Stimulated activated CD8-positive, alpha-beta memory T cell treated with anti-CD3 and anti-CD28 coated beads, Interleukin-2, amount 100 ng/mL, for 1 hour (primary cell): ENCODE measurements at places on chromosomes 12 and 14.

GRCh38 chr12:9367828-9368227 is 159.6 kb upstream of the PZP start:
- no peak for DNase-seq

GRCh38 chr14:99821519-99822508 is 28.6 kb downstream of the EML1 start:
- no peak for DNase-seq

DNA sequence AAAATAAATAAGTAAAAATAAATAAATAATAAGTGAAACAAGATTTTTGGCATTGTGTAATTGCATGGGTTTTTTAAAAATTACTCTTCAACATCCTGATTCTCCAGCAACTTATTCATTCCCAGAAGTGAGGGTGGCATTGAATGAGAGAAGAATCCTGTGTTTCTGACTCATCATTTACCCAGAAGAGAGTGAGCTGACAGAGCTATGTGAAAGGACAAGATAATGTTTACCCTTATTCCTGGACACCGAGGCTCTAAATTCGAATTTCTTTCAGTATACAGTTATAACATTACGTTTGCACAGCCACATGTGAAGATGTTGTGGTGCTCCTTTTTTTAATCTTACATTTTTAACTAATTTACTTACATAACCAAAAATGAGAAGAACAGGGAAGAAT is 36.4 kb downstream of the BBS10 start:
- DNase-seq = no peak

- DNase-seq = no peak
Observed at GRCh38 chr12:19161216-19161615, 31.7 kb downstream of the PLEKHA5 start.

DNA sequence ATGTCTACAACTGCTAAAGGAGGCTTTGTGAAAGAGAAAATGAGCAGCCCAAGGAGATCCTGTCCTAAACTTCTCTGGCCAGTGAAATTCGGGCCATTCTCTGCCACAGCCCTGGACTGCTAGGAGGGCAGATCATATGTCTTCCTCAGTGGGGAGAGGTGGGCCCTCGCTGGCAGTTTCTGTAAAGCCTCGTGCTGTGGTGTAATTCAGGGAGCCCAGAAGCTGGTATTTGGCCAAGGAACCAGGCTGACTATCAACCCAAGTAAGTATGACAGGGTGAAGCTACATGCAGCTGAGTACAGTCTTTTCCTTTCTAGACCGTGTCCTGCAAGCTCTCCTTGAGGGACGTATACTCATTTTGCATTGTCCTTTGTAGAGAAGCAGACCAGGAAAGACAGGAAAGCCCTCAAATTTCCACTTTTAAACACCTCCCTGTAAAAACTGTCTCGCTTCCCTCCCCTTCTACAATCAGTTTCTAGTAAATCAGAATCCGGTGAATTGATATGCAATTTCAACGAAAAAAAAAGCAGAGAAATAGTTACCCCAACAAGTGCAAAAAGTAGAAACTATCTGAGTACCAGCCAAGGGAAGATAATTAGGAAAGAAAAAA is 106.8 kb downstream of the DAD1 start:
- no peak for DNase-seq

DNA sequence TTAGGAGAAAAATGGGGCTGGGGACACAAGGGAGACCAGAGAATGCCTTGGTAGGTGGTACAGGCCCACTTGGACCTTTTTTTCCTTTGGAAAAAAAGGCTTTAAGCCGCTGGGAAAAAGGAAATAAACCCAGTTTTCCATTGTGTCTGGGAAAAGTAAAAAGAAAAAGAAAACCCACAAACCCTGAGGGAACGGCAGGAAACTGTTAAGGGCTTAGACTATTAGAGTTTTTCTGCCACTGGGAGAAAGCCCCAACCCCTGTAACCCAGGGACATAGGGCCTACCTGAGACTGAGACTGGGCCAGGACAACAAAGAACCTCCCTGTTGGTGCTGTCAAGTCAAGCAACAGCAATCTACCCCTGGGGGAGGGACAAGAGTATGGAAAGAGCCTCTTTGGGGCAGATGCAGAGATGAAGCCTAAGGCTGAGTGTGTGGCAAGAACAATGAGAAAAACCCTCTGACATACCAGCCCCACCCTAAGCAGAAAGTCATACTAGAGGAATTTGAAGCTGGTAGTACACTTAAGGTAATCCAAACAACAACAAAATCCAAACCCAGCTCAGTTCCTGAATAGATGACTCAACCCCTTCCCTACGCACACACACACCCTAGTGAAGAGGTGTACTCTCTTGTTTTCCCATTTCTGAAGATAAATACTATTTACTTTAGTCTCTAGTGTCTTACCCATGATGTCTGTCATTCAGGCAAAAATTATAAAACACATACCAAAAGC is 22.8 kb downstream of the ATF1 start:
- DNase-seq = no peak

DNA sequence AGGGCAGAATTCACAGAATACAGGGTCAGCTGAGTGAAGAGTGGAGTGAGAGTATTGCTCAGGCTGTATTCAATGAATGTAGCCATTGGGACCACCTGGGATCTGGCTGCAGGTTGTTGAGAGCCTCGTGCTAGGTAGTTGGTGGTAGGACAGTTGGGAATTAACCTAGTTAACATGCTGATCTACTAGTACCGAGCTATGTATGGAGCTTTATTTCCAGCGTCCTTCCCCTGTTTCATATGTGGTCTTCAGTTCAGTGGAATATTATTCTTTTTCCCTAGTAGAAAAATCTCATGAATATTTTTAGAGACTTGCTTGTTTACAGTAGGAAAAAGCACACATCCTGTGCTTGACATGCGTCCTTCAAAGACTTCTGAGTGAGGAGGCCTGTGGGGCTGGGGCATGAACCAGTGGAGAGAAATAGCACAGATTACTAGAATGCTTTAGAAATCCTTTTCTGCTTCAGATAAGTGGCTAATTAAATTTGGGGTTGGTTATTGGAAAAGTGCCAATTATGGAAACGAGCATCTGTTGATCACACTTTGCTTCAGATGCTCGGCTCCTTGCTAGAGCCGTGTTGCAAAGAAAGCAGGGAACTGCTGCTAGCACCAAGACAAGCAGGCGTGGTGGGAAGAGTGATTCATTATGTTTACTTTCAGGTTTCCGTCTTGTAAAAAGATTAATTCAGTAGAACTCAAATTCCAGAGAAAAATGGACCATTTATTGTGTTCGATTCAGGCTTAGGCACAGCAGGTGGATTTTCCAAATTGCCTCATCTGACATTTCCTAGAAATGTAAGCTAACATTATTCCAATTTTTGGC is 53.6 kb downstream of the ARF6 start:
- no peak for DNase-seq
